ENCODE measurements at places on chromosomes 5 and 9.

DNA sequence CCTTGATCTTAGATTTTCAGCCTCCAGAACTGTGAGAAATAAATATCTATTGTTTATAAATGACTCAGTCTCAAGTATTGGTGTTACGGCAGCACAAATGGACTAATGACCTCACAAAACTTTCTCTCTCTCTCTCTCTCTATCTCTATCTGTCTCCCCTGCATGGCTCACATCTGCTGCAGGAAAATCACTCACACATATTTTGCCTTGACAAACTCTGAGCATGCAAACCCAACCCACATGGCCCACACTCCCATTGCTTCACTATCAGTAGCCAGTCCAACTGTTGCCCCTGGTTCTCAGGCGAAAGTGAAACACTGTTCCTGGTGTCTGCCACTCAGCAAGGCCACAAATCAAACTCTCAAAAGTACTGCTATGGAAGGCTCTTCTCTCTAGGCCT is 66.4 kb upstream of the PIK3R1 start:
- no peak for DNase-seq

DNA sequence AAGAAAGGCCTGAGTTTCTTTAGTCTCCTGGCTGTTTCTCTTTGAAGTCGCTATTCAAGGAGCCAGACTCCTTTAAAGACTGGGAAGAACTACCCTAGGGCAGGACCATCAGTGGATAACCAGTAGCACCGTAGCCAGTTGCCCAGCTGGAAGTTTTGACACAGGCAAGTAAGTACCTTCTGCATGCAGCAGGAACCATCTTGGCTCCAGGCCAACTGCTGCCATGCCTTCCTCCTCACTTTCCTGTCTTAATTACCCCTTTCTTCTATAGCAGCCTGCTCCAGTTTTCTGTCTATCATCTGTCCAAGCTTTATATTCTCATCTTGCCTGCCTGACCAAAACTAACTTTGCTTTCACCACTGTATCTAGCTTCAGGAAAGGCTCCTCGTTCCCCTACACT is 149.7 kb upstream of the SV2C start:
- DNase-seq, result no peak

DNA sequence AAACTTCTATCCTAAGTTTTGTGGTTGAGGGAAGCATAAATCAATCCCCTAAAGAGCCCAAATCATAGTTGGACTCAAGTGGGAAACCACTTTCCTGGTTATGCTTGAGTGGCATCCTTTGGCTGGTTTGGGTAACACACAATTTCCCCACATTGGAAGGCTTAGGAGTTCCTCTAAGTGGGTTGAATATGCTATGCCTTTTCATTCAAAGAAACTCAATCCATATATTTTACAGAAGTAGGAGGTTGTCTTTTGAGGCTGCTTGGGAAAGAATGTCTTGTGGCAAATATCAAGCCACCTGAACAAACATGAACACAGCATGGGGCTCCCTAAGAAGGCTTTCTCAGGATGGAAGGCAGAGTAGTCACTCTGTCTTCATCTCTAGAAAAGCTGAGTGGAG is 121.1 kb downstream of the SPATA31D1 start:
- no peak for DNase-seq

GRCh38 chr5:150434464-150434863 is 15.1 kb downstream of the RPS14 start:
- no peak for DNase-seq

GRCh38 chr5:14125262-14125661 is 17.9 kb upstream of the TRIO start:
- no peak for DNase-seq

DNA sequence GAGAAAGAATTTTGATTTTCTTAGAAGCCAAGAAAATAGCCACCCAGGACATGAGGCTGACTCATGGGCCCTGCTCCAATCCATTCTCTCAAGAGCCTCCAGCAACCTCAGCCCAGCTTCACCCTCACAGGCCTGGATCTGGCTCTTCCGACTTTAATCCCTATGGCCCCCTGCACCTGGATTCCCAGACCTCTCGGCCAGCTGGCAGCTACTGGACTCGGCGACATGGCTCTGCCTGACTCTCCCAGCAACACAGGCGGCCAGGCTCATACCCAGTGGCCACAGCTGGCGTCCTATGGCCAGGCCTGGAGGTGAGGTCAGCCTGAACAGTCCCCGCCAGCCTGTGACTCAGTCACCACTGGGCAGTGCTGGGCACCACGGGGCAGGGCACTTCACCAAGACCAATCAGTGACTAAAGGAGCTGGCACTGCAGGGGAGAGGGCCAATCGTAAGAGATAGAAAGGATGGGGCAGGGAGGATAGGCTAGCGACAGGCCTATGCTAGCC is 6.2 kb upstream of the PDLIM4 start:
- no peak for DNase-seq

DNA sequence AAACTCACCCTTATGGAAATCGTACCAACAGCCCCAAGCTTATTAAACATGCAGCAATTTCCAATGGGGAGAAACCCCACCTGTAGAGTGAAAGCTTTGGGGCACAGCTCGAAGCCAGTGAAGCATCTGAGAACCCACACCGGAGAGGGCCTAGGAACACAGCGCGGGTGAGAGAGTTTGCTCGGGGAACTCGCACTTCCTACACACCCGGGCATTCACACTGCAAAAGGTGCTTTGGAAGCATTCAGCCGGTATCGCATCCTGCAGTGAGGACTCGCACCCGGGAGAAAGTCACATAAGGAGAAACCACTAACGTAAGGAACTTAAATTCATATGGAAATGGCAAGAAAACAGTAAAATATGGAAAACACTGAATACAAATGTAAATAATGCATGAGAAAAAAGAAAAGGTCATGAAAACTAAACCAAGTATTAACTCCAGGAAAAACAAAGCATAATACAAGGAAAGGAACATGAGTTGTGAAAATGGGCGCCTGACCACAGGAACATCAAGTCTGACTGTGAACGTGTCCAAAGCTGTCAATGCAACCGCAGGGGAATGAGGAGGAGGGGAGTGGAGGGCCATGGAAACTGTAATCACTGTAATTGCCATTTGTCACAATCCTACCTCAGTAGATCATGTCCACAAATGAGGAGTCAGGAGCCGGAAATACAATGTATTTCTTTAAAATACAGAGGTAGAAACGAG is 28.7 kb downstream of the CAMSAP1 start:
- no peak for DNase-seq

DNA sequence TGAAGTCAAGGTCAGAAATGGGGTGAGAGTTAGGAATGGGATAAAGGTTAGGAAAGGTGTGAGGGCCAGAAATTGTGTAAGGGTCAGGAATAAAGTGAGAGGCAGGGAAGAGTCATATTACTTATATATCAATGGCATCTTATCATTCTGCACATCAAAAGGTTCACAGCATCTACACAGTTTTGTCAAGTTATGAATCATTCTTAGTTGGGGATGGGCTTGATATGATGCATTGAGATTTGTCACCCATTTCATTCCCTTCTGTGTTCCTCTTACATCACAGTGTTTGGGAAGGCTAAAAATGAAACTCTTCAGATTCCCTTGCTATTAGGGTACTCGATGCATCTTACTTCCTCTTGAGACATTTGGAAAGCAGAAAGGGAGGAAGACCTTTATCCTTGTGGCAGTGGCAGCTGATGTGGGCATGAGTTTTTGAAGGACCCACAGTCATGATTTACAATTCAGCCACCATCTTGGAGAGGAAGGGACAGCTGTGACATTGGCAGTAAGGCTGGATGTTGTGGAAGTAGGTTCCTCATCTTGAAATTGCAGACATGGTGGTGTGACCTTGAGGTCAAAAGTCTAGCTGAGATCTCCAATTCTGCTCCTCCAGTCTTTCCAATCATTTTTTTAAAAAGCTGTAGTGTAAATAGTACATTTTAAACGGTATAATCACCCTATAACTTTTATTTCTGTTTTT is 24.2 kb upstream of the NPR3 start:
- no peak for DNase-seq

DNA sequence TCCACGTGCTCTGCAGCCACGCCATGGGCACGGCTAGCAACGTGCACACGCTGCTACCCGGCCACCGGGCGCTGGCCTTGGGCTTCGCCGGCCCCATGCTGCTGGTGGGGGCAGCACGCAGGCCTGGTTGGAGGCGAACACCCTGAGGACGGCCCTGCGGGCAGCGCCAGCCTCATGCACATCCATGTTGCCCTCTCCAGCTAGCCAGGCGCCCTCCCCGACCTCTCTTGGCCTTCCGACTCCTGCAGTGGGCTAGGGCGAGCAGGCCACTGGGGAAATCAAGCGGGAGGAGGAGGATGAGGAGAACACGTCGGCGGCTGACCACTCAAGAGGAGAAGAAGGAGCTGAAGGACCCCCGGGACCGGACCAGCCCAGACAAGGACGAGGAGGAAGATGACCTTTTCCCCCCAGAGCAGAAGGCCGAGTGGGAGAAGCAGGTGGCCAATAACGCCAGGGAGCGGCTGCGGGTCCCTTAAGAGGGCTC is 73.3 kb downstream of the INSL6 start:
- DNase-seq, result no peak

GRCh38 chr5:123936548-123936947 is 424.6 kb downstream of the CSNK1G3 start:
- DNase-seq, result no peak

- DNase-seq, result no peak
Measured at GRCh38 chr5:93497096-93497495, 83.9 kb downstream of the NR2F1-AS1 start.

GRCh38 chr9:78288214-78288892 is 8.6 kb upstream of the PSAT1 start:
- DNase-seq, result no peak

GRCh38 chr5:98158440-98158839 is 615.0 kb upstream of the RGMB start:
- DNase-seq, result no peak

DNA sequence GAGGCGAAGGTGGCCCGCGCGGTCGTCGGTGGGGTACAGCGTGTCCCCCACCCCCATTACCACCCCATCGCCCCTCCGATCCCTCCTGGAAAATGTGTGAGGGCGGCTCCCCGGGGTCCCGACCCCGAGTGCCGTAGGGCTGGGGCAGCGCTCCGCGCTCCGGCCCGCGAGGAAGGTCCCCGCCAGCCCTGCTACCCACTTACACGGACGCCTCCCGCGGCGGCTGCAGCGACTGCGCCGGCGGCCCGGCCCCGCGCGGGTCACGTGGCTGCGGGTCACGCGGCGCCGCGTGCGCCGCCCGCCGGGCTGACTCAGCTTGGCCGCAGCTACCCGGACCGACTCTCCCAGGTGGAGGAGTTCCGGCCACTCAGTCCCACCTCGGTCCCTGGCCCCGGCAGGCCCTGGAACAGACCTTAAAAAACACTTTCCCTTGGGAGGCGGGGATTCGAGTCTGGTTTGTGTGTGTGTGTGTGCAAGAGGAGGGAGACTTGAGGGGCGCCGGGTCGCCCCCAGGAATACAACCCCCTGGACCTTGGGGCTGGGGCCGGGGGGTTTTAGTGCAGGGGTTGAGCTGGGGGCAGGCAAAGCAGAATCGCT is at the start of gene GNPDA1:
Gene GNPDA1 (minus strand): TSS at position 236 of the 597 bp plus-strand sequence. CDS start 992 bp downstream, outside the sequence.
- peak; percentile 69 for DNase-seq

DNA sequence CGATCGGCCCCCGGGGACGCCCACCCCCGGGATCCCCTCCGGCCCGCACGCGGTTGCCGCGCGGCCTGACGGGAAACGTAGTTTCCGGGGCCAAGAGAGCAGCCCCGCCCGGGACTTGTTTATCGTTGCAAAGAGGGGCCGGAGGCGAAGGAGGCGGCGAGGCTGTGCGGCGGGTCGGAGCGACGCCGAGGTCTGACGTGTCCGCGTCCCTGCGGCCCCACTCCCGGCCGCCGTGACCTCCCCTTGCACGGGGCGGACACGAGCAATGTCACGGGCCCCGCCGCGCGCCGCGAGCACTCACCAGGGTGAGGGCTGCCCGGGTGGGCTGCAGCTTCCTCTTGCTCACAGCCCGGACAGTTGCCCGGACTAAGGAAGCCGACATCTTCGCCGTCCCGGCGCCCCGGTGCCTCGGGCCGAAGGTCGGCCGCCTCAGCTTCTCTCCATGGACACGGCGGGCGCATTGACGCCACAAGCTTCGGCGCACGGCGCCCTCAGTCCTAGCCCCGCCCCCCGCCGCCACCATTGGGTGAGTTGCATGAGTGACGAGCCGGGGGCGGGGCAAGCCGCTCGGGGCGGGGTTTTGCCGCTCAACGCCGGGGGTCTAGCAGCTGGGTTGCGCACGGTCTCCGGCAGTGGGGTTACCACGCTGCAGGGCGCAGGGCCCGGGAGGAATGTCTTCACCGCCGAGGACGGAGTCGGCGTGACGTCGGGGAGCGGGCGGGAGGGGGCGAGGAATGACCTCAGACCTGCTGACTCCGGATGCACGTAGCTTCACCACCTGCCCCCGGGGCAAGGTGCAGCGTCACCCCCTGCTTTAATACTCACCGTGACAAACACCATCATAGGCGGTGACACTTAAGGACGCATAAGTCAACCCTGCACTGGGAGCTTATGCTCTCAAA is at the start of gene ISCA1:
Gene ISCA1 (minus strand): TSS at position 462 of the 902 bp plus-strand sequence. CDS start 80 bp downstream, at position 382.
- peak; percentile 96 for DNase-seq

DNA sequence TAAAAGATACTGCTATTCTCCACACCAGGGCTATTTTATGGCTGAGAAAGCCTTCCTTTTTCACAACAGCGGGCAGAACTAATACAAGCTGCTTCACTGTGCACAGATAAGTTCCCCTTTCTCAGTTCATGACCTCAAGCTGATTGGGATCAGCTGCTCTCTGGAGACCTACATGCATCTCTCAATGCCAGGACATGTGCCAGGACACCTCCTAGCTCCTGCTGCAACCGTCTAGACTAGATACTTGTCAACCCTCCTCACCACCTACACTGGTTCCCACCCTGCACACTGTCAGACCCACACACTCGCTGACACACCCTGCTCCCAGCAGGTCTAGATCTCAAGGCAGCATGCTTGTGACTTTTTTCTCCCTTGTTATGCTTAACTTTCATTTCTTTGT is 39.8 kb downstream of the STARD4 start:
- peak; percentile 8 for DNase-seq

DNA sequence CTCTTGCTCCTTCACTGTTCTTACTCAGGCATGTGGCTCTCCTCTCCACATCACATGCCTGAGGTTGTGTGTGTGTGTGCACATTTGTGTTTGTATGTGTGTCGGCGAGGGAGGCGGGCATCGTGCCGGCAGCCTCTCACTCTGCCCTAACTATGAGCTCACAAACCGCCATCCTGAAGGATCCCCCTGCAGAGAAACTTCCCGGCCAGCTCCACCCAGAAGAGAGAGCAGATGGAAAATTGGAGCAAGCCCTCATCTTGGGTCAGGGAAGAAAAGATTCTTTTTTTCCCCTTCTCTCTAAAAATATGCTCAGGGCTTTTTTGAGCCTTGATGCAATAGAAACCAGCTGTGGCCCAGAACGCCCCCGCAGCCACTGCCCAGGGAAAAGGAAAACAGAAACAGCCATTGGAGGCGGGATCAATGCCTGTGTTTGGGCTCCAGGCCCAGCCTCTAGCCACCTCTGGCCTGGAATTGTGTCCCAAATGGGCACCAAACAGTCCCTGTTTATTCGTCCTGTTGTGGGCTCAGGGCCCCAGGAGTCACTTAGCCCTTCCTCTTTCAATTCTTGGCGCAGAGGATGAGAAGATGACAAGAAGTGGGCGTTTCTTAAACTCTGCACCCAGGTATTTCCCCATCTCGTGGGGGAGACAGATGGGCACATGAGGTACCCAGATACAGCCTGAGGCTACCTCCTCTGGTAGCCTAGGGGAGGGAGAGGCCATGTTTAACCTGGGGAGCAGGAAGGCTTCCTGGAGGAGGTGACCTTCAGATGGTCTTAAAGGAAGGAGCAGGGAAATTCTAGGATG is 151.5 kb downstream of the RGS3 start:
- no peak for DNase-seq
